Motor neuron (in vitro differentiated cells): ENCODE measurements at places on chromosomes 11 and 22. TPM values are rescaled to one million over a fixed set of nuclear protein-coding genes. Genes with fewer than 3 reads are reported as not detected.

DNA sequence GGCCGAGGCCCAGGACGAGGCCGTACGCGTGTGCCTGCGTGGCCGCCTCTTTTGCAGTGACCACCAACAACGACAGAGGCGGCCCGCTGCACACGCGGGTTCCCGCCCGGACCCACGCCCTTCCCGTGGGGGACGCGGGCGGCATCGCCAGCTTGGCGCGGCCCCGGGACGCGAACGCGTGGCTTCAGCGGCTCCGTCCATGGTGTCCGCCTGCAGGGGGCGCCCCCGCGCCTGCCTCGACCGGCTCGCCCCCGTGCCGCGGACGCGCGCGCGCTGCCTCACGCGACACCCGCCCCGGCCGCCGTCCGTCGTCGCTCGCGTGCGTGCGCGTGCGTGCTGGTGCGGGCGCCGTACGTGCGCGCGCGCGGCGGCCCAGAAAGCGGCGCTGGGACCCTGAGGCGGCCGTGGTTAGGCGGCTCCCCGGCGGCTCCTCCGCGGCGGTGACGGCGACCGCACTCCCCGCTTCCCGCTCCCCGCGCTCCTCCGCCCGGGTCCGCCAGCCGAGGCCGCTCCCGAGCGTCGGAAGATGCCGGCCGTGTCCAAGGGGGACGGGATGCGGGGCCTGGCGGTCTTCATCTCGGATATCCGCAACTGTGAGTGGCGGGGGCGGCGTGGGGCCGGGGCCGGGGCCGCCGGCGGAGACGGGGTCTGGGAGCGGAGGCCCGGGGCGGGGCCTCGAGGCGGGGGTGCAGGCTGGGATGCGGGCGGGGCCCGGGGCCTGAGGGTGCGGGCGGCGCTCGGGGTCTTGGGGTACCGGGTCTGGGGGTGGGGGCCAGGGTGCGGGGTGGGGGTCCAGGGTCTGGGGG lies at the start of gene AP2A2:
TSS of gene AP2A2 (plus strand) at position 375 of the 806 bp plus-strand sequence. CDS start at position 527, 152 bp downstream.
- ATAC-seq: peak; percentile 79

DNA sequence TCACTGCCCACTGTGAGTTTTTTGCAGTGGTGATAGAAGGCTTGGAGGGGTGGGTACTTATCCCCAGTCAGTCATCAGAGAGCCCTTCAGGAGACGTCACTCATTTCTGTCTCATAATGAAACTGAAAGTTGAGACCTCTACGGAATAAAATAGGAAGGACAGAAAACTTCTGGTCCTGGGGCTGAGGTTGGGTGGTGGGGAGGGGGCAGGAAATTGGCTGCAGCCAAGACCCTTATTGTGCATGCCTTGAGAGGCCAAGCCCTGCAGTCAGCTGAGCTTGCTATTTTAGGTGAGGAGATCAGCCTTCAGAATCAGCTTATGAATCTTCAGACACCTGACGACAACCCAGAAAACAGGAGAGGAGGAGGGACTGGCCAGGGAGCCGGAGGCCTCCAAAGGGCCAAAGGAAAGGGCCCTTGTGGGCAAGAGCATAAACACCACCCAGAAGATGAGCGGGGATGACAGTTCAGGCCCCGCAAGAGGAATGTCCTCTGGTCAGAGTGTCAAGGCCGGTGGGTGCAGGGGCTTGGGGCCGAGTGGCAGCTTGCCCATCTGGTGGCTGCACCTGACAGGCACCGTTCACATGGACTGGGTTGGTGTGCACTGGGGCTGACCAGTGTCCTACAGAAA lies 17.9 kb upstream of the ADA2 start:
- peak; percentile 21 for ATAC-seq

GRCh38 chr22:17597217-17597616 lies 31.3 kb downstream of the ATP6V1E1 start:
- ATAC-seq: no peak

GRCh38 chr11:13349046-13349445 lies 71.5 kb downstream of the BMAL1 start:
- ATAC-seq: no peak

DNA sequence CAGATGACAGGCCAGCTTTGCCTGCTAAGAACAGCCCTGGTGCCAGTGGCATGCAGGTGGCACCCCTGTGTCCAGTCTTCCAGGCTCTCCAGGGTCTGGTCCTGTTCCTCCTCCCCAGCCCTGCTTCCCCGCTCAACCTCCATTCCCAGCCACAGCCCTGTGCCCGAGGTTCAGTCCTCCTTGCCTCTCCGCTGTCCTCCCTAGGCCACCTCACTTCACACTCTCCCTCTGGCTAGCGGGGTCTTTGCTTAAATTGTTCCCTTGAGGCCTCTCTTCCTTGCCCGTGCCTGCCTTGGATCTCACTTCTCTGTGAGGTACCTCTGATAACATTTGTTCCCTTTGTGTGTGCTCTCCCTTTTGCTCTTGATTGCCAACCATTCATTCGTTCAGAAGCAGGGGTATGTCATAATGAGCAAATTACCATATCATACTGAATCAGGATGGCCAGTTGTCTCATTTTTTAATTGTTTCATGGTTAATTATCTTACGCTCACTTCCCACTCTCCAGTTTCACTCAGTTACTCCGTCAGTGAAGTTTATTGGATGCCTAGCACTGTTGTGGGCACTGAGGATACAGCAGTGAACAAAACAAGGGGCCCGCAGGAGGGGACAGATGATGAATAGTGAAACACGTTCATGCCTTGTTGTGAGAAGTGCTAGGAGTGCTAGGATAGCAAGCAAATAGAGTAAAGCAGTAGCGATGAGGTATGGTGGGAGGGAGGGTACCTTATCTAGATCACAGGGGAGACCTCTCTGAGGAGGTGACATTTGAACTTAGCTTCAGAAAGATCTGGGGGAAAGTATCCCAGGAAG lies 7.4 kb downstream of the BMAL1 start:
- ATAC-seq: no peak

DNA sequence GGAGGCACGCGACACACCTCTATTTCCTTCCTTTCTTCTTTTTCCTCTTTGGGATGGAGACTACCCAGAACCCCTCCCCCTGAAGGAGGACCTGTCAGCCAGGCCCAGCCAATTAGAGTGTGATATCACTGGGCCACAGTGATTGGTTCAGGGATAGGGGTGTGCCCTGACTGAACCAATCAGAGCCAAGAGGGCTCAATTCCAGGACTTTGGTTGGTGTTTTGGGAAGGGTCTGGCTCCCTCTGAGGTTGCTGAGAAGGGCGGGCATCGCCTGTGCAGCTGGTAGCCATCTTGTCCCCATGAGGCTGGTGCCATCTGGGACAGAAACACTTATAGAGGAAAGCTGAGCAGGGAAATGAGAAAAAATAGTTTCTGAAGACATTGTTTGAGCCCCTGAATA lies 71.4 kb downstream of the CHST1 start:
- no peak for ATAC-seq

DNA sequence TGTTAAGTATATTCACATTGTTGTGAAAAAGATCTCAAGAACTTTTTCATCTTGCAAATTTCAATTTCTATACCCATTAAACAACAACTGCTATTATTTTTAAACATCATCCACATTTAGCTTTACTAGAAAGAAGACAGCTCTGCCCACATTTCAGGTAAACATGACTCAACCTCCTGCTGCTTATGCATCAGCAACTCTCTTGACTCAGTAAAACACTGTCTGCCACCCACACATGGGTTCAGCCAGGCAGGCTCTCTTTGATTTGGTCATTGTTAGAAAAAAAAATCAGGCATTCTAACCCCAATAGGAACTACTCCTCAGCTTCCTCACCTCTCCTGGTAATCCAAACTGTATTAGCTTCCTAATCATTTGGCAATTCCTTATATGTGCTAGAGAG lies 5.1 kb upstream of the ENDOD1 start:
- no peak for ATAC-seq

- no peak for ATAC-seq
These were observed 25.0 kb downstream of the TXN2 start for GRCh38 chr22:36456464-36456845.

- ATAC-seq: no peak
These were observed 3.8 kb upstream of the RFPL2 start for GRCh38 chr22:32208681-32209080.

DNA sequence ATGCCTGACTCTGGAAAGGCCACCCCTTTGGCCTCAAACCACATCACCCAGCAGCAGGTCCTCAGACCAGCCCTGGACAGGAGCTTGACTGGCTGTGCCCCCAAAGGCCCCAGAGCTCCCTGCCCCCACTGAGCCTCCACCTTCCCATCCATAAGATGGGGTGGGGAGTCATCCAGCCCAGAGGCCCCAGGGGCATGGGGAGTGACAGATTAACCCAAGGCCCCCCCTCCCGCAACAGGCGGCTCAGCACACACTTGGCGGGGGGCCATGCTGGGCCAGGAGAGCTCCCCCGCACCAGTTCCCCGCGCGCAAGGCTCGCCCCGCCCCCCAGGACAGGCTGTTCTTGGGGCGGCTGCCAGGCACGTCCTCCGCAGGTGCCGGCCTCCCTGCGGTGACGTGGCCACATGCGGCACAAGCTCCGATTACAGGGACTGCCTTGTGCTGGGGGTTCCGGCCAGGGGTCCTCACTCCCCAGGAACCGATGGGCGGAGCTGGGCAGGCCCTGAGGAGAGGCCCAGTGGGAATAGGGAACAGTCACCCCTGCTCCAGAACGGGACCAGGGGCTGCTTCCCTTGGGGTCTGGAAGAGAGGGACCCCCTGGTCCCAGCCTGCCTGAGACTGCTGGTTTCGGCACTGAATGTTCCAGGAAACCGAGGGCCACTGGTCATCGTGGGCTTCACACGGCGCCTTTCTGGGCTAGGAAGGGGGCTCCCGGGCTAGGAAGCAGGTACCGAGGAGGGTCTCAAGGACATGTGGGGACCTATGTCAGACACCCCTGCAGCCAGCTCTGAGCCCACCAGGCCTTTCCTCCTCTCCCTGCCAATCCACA lies 5.1 kb upstream of the CDKN1C start:
- no peak for ATAC-seq

GRCh38 chr22:38418589-38418988 lies 36.4 kb downstream of the KCNJ4 start:
- no peak for ATAC-seq

GRCh38 chr11:90235526-90235925 lies 12.7 kb upstream of the CHORDC1 start:
- no peak for ATAC-seq

- no peak for ATAC-seq
These were observed 382.2 kb upstream of the CADM1 start for GRCh38 chr11:115886422-115886733.

- no peak for ATAC-seq
These were observed 20.4 kb upstream of the CADM1 start for GRCh38 chr11:115524572-115524971.

DNA sequence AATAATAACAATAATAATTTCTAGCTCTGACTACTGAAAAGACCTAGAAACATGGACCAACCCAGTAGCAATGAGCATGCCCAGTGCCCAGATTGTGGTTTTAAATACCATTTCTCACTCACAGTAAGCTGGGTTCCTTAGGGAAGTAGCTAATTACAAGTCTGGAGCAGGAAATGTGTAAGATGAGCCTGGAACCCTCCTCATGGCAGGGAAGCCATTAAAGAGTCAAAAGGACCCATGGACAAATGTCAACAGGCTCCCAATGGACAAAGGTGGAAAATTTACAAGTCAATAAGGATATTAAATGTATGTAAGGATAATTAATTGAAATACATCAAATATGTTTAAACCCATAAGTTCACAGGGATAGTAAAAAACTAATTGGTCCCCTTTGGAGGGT lies 10.6 kb upstream of the CSNK2A3 start:
- no peak for ATAC-seq

GRCh38 chr11:44036811-44037657 lies 10.7 kb upstream of the ACCSL start:
- ATAC-seq: peak; percentile 95

DNA sequence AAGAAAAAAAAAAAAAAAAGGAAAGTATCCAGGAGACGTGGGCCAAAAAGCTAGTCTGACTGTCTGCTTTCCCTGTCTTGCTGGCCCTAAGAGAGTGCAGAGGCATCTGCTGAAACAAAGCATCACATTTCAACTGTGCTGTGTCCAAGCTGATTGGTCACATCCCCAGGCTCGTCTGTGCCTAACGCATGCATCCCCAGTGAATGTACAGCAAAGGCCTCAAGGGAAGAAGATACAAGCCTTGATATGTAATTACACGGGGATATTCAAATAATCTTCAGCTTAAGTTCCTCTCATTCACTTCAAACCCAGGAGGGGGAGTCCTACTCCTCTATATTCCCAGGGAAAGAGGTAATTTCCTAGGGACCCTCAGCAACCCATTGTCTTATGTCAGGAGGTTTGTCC lies 5.4 kb upstream of the SORL1 start:
- peak; percentile 79 for ATAC-seq

DNA sequence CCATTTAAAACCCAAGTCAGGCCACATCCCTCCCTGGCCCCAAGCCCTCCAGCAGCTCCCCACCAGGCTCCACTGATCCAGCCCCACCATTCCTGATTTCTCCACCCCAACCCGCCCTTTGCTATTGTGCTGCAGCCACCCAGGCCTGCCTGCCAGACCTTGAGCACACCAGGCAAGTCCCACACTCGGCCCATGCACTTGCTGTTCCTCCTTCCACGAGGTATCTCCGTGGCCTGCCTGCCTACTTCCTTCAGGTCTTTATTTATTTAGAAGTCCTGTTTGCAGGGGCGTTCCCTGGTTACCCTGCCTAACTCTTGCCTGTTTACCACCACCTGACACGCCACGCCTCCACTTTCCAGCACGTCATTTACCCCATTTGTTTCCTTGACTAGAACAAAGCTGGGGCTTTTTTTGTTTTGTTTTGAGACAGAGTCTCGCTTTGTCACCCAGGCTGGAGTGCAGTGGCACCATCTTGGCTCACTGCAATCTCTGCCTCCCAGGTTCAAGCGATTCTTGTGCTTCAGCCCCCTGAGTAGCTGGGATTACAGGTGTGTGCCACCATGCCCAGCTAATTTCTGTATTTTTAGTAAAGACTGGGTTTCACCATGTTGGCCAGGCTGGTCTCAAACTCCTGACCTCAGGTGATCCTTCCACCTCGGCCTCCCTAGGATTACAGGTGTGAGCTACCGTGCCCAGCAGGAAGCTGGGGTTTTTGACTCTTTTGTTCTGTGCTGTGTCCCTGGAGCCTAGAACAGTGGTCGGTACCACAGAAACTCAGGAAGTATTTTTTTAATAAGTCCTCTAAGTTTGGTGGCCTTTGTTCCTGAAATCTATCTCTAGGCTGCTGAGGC lies 6.7 kb downstream of the CENPM start:
- ATAC-seq: peak; percentile 14

DNA sequence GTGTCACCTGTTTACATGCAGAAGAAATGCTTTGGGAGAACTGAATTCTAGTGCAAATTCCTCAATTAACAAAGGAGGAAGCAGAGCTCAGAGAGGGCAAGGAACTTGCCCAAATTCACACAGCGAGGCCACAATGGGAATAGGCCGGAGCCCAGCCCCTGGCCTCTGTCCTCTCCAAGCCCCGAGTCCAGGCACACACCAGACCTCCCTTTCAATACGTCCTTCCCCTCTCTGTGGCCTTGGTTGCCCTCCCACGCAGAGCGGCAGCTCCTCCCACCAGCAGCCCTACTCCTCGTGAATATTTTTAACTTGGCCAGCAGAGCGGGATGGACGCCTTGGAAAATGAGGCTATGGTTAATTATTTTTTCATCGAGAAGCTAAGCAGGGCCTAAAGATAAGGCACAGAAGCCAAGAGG lies 1.6 kb upstream of the CARD10 start:
- ATAC-seq: no peak

GRCh38 chr11:100980156-100980555 lies 149.5 kb downstream of the PGR start:
- no peak for ATAC-seq

GRCh38 chr22:37549704-37550059 lies 10.6 kb upstream of the CDC42EP1 start:
- ATAC-seq: no peak

The IGHMBP2 gene
- total RNA-seq: 7.7 and 8.9 TPM in 2 replicates

The NEAT1 gene
- 58.7 and 61.7 TPM in 2 replicates for total RNA-seq

The LRRC75B gene
- 3.0 and 4.9 TPM in 2 replicates for total RNA-seq

The PDE3B gene
- 52.9 and 57.4 TPM in 2 replicates for total RNA-seq

The MPEG1 gene
- 0.90 and 1.1 TPM in 2 replicates for total RNA-seq

The SLC15A3 gene
- 6.7 and 7.1 TPM in 2 replicates for total RNA-seq

The KDM4E gene
- 0.05 and 0.13 TPM in 2 replicates for total RNA-seq

The DEFB131B gene
- not detected in 2 replicates for total RNA-seq

The GGTLC3 gene
- total RNA-seq: not detected in 2 replicates

The ELF5 gene
- not detected in 2 replicates for total RNA-seq
